CD4-positive, alpha-beta T cell treated with Interleukin-1 beta for 1 hour (primary cell): ENCODE measurements at places on chromosomes 11 and 22.

DNA sequence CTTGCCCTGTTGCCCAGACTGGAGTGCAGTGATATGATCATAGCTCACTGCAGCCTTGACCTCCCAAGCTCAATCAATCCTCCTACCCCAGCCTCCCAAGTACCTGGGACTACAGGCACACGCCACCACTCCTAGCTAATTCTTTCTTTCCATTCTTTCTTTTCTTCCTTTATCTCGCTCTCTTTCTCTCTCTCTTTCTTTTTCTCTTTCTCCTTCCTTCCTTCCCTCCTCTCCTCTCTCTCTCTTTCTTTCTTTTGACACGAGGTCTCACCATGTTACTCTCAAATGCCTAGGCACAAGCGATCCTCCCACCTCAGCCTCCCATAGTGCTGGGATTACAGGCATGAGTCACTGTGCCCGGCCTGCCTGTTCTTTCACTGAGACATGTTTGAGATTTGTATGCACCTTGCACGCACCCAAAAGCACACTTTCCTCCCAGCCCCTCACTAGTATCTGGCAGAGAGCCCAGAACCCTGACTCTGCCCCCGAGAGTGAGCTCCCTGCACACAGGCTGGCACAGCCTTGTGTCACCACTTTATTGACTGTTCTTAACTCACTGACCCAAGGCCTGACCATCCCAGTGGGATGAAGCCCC is 56.8 kb downstream of the CD6 start:
- DNase-seq = peak; percentile 63

DNA sequence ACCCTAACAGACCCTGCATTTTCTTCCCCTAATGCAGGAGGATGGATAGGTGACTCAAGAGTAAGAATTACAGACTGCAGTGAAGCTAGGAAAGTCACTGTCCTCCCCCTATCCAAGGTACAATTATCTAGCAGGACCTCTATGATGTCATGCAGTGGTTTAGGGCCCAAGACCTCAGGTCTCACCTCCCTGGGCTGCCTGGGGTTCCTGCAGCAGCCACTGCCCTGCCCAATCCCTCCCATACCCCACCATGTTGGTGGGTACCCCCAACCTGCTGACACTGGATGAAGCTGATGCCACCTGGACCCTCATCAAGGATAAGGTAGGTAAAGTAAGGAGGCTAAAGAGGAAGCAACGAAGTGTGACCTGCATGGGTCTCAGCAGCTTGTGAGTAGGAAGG is at the start of gene C11orf42:
C11orf42 (plus strand) TSS at position 192 of the 400 bp plus-strand sequence; CDS start at position 251, 59 bp downstream.
- no peak for DNase-seq

- peak; percentile 41 for DNase-seq
Observed at GRCh38 chr22:42286205-42286604, 15.8 kb upstream of the TCF20 start.

- no peak for DNase-seq
Observed at GRCh38 chr11:7844986-7845385, 48.2 kb upstream of the OR5P2 start.

GRCh38 chr11:61109671-61110070 is 7.4 kb downstream of the CD5 start:
- DNase-seq = no peak

- no peak for DNase-seq
Observed at GRCh38 chr22:27749597-27750225, 51.8 kb downstream of the MN1 start.

DNA sequence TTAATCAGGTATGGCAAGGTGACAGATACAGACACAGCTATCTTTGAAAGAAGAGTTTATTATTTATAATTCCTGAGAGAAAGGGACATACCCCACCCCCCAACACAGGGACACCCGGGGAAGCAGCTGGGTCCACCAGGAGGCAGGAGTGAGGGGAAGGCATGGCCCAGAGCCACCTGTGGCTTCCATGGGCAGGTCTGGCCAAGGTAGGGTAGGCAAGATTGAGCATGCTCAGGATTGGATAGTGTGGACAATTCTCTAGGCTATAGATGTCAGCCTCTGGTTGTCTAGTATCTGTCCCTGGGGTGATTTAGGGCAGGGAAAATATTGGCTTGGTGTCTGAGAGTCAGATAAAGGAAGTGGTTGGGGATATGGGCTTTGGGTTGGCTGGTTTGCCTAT is 27.5 kb upstream of the SMIM35 start:
- DNase-seq = no peak

DNA sequence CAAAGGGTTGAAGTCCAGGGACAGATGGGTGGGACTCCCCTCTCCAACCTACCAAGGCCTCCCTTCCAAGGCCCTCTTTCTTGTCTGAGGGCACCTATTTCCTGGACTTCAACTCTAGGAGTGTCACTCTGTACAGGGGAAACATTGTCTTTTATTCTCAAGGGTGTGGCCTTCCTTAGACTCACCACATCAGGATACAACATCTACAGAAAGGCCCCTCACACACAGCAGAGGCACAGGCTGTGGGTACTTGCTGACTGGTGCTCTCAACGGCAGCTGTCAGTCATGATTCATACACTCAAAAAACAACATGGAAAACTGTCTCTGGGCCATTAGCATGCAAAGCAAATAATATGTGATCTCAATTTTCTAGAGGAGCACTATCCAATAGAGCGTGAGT is 78.0 kb downstream of the RCN1 start:
- DNase-seq = no peak

- no peak for DNase-seq
Observed at GRCh38 chr11:3223932-3224381, 5.3 kb upstream of the MRGPRG start.

DNA sequence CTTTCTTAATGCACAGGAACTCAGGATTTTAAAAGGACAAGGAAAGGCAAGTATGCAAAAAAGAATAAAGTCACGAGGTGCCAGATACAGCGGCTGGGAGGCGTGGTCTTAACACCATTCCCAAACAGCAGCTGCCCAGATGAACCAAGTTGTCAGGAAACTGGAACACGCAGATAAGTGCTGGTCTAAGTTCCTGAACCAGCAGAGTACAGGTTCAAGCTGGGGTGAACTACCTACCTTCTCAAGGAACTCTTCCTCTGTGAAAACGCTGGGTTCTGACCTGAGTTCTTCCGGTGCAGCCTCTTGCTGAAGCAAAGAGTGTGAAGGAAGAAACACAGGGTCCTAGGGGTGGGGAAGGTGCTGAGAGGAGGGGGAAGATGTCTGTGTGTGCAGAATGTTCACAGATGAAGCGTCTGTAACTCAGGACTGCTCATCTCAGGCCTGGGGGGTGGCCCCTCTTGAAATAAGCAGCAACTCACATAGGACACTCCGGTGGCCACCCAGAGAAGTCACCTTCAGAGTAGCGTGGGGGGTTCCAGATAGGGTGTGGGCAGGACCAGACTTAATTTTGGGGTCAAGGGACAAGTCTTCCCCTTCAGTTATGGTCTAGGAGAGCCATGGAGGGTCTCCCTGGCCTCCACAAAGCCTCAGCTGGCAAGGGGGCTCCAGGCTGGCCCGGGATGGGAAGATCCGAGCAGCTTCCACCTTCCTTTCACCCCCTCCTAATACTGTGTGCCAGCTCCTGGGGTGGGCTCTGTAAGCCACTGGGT is 3.2 kb downstream of the TPST2 start:
- DNase-seq = no peak

GRCh38 chr11:108963118-108963517 is 298.2 kb downstream of the DDX10 start:
- DNase-seq = no peak

GRCh38 chr11:121763526-121763925 is 310.8 kb upstream of the SORL1-AS1 start:
- DNase-seq = no peak

GRCh38 chr11:108944471-108945178 is 279.8 kb downstream of the DDX10 start:
- no peak for DNase-seq

DNA sequence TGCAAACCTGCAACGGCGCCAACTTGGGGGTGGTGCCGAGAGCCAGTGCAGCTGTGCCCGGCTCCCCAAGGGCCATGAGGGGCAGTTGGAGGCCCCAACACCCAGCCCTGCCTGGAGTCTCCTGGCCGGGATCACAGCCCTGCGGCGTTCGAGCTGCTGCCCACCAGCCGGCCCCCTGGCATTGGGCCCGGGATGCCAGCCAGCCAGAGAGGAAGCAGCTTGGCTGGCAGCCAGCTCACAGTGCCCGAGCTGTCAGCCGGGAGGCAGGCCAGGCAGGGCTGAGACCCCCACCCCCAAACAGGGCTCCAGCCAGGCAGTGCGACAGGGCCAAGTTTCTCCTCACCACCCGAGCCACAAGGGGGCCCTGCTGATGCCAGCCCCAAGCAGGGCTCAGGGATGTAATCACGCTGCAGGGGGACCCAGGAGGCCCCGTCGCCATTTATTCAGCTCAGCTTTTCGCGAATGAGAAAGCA is 26.0 kb upstream of the TCF20 start:
- no peak for DNase-seq

- DNase-seq = no peak
Observed at GRCh38 chr11:69352715-69353319, 58.9 kb downstream of the MYEOV start.

DNA sequence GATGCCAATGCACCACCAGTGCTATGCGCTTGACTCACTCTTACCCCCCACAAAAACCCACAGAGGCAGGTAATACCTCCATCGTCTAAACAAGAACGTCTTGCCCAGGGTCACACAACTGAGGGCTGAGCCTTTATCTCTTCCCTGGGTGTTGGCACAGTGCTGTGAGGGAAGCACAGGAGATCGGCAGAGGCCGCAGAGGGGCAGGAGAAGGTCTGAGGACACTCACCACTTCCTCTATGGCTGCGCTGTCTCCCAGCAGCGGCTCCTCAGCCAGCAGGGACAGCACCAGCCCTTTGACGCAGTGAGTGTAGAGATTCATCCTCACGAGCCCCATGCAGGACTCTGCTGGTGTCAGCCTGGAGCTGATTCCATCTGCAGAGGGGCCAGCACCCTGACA is 19.9 kb downstream of the HPS4 start:
- no peak for DNase-seq

DNA sequence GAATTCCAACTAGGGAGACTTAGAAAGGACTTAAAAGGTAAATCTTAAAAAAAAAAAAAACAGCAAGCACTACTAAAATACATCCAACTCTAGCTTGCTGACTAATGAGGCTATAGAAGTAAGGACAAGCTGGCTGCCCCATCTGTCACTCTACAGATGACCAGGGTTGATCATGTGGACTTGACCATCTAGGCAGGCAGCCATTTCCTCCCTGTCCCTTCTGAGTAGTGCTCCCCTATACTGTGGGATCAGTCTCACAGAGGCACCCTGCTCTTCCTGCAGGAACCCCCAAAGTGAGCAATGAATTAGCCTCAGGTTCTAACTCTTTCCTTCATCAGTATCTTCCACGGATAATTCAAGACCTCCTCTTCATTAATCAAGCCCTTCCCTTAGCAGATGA is 12.3 kb downstream of the SLC1A2 start:
- no peak for DNase-seq

- no peak for DNase-seq
Observed at GRCh38 chr11:2744166-2744565, 44.4 kb upstream of the KCNQ1OT1 start.

DNA sequence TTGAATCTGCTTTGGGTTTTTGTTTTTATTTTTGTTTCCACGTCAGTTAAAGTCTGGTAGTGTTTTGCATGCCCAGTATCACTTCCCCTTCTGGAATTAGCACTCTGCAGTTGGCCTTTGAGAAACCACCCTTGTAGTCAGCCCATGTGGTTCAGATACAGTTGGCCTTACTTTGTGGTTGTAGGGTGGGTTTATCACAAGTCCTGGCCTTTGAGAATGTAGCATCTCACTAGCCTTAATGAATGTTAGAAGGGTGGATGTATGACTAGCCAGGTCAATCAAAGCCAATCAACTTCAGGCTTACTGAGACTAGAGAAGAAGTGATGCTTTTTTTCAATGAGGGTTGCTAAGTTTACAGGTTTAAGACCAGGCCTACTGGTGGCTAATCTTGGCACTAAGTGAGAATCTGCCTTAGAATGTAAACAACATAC is 19.8 kb downstream of the ARL14EP start:
- DNase-seq = peak; percentile 10

GRCh38 chr11:118290923-118291322 is 13.6 kb upstream of the CD3E start:
- peak; percentile 47 for DNase-seq

- peak; percentile 29 for DNase-seq
Observed at GRCh38 chr11:6655020-6655789, 404 bp downstream of the DCHS1 start.

- DNase-seq = no peak
Observed at GRCh38 chr11:78451371-78452150, 33.9 kb upstream of the GAB2 start.

- no peak for DNase-seq
Observed at GRCh38 chr22:26857169-26857568, 199.8 kb downstream of the MIAT start.

DNA sequence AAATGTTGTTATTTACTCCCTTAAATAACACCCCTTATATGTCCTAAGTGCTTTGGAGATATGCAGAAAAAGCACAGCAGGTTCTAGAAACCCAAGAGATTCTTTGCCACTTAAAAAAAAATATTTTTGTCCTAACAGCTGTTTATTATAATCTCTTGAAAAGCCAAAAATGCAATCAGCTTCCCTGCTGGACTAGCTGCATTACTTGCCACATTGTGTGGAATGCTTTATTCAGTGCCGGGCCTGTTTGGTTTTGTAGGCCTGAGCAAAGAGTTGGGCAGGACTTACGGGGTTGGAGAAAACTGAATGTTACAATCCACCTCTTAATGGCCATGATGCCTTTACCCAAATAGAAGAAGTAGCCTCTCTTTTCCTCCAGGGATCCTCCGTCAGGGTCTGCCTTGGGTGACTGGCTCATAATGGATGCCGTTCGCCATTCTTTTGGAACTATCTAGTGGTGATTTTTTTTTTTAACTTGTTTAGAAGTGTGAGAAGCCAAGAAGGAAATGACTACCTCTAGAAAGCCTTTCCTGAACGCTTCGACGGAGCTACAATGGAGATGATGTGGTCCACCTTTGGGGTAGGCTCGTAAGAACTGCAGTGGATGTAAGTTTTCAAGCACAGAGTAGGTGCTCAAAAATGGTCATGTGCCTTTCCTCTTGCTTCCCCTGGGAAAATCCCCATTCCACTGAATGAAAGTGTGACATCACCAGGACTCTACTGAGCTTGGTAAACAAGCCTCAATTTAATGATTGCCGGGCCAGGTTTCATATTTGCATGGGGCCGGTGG is 241.3 kb upstream of the NCAM1 start:
- DNase-seq = no peak

DNA sequence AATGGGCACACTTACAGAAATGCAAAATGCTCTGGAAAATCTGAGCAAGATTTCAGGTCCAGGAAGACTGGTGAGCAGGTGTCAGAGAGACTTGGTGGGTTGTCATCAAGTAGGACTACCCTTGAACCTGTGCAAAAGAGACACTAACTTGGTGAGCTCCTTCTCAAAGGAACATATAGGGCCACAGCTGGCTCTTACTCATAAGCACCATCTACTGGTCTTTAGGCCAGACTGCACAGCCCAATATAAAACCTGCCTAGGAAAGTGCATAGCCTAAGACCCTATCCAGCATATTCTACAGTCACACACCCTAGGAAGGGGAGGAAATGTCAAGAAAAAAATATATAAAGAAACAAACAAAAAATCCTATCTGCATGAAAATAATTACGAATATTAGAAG is 18.2 kb upstream of the OR10W1 start:
- DNase-seq = no peak
